ENCODE measurements at places on chromosomes 7 and 10. TPM values are rescaled to one million over a fixed set of nuclear protein-coding genes. Genes with fewer than 3 reads are reported as not detected.

The EPO gene
- not detected for total RNA-seq

The STRIP2 gene
- 16.9 TPM for total RNA-seq

The ZP3 gene
- total RNA-seq, result 1.0 TPM

The SEMA3A gene
- total RNA-seq, result 178 TPM

The CCDC146 gene
- 2.7 TPM for total RNA-seq

The UPK3B gene
- total RNA-seq, result 0.54 TPM

The AKR1D1 gene
- not detected for total RNA-seq

The LAMB4 gene
- total RNA-seq, result under 0.01 TPM

The STOX1 gene
- 0.11 TPM for total RNA-seq

The CDNF gene
- 2.7 TPM for total RNA-seq

The LAMTOR4 gene
- total RNA-seq, result 64.1 TPM

The GALNT11 gene
- 52.4 TPM for total RNA-seq

The ASB10 gene
- total RNA-seq, result not detected

The PAPOLB gene
- 0.39 TPM for total RNA-seq

The ACSL5 gene
- total RNA-seq, result 11.8 TPM

The PCGF6 gene
- total RNA-seq, result 18.6 TPM

The LRRC18 gene
- total RNA-seq, result not detected

The CAV2 gene
- 47.6 TPM for total RNA-seq

The FBXO24 gene
- 0.13 TPM for total RNA-seq

The HOXA2 gene
- total RNA-seq, result 0.76 TPM
